ENCODE measurements at places on chromosomes 6 and 20.
A peak's percentile ranks its signal among the peaks of the same experiment; 100 is the strongest.

DNA sequence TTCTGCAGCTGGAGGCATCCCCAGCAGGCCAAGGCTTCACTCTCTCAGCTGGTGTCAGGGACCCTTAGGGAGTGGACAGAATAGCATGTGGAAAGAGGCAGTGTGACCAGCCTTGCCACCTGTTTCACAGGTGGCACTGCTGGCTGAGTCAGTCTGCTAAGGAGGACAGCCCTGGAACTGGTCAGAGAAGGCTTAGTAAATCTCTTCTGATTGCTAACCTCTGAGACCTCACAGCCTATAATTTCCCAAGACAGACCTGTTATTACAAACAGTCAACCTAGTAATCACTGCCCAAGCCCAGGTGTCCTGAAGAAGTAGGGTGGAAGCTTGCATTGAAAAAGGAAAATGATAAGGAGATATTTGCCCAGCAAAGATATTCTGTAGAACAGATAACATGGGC is 26.4 kb upstream of the PAQR8 start:
- DNase-seq = no peak

- DNase-seq = no peak
Observed at GRCh38 chr20:13877793-13878192, 93.0 kb downstream of the NDUFAF5 start.

- no peak for DNase-seq
Observed at GRCh38 chr6:127918506-127919427, 17.9 kb upstream of the THEMIS start.

DNA sequence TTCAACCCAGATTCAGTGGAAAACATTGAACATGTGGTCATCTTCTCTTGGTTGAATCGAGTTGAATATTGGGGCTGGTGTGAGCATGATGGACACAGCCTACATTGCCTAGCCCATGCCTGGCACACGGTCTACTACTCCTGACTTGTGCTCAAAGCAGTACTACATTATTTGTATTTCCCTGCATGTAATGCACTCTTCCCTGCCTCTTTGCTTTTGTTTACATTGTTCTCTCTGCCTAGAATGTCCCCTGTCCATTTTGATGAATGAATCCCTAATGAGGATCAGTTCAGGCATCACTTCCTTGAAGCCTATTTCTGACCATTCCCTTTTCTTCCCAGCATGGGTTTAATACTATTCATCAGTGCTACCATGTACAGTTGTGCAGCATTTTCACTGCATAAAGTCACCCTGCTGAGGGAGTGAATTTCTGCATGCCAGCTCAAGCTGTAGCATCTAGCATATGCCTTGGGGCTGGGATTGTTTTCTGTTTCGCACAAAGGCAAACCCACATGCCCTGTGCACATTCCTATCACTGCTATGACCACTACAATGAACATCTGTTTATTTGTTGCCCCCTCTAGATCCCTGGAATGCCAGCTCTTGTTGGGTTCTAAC is 75.3 kb upstream of the CCN6 start:
- no peak for DNase-seq

DNA sequence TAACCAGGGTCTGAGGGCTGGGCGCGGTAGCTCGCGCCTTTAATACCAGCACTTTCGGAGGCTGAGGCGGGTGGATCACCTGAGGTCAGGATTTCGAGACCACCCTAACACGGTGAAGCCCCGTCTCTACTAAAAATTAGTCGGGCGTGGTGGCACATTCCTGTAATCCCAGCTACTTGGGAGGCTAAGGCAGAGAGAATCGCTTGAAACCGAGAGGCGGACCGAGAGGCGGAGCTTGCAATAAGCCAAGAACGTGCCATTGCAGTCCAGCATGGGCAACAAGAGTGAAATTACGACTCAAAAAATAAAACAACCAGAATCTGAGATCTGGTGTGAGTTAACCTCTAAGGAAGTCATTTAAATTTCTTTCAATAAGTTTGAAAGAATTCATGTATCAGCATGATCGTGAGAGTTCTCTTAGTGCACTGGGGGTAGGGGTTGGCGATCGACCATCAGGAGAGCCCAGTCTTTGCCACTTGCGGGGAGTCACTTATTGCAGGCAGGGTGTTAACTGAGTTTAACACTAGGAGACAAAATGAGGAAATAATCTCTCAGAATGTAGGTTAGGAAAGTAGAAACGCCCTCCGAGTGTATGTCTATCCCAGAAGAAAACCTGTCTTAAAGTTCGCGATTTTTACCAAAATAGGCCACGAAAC is 206.5 kb upstream of the ZNF184 start:
- DNase-seq = no peak

GRCh38 chr20:11323816-11324215 is 593.9 kb upstream of the BTBD3 start:
- peak; percentile 81 for DNase-seq

DNA sequence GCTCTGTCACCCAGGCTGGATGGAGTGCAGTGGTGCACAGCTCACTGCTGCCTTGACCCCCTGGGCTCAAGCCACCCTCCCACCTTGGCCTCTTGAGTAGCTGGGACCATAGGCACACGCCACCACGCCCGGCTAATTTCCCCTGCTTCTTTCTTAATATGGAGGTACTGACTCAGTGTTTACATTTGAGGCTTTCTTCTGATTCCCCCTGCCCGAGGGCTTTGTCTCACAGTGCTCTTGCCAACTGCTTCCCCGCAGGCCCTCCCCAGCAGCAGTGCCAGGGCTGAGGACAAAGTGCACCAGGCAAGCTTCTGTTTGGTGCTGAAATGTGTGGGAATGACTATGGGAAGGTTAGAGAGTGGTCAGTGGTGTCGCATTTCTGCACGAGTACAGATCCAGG is 34.8 kb downstream of the NR2E1 start:
- DNase-seq = no peak

DNA sequence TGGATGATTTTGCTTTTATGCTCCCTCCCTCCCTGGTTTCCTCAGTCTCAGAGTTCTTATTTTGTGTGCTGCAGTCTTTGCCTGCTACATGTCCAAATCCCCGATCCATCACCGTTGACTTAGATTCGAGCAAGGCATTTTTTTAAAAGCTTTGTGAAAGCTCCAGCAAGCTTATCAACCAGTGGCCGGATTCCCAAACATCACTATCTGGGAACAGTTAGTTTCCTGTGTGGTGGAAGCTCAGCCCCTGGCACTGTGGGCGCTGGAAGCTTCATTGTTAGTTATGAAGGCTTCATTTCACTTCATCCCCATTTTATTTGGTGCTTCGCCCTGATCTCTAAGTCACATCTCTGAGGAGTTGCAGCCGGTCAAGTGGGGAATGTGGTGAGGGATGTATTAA is 44.7 kb downstream of the DEK start:
- DNase-seq = no peak

DNA sequence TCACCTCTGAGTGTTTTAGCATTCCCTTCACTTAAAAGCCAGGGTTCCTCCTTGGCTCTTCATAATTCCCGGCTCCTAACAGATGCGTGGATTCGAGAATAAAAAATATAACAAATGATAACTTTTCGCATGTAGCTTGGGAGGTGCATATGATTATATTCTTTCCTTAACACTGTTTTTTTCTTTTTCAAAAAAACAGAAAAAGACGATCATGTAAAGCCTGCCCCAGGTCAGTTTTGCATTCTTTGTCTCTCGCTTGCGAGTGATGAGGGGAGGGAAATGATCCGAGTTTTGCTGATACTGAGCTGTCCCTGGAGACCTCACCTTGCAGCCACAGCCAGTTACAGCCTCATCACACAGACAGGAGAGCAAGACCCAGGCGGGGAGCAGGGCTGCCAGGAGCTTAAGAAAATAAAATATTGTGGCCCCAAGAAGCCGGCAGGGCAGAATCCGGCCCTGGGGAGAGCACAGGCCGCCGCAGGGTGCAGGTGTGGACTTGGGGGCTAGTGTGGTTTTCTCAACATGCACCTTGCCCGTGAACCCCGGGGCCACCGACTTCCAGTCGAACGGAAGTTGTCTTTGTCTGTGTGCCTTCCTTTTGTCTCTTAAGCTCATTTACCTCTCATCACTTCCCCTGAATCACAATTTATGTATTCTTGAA is 301.8 kb downstream of the TAF4 start:
- DNase-seq = no peak

Measured in fibroblast of skin of left quadriceps (primary cell).